Cardiac muscle cell (in vitro differentiated cells and primary cell): ENCODE measurements at places on chromosomes 1 and 21. TPM values are rescaled to one million over a fixed set of nuclear protein-coding genes. Genes with fewer than 3 reads are reported as not detected.

DNA sequence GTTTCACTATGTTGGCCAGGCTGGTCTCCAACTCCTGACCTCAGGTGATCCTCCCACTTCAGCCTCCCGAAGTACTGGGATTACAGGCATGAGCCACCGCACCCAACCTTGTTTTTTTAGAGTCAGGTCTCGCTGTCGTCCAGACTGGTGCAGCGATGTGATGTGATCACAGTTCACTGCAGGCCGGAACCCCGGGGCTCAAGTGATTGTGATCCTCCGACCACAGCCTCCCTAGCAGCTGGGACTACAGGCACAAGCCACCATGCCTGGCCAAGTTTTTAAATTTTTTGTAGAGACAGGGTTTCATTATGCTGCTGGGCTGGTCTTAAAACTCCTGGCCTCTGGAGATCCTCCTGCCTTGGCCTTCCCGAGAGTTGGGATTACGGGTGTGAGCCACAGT is 46.1 kb upstream of the LIN9 start:
- no peak for DNase-seq

DNA sequence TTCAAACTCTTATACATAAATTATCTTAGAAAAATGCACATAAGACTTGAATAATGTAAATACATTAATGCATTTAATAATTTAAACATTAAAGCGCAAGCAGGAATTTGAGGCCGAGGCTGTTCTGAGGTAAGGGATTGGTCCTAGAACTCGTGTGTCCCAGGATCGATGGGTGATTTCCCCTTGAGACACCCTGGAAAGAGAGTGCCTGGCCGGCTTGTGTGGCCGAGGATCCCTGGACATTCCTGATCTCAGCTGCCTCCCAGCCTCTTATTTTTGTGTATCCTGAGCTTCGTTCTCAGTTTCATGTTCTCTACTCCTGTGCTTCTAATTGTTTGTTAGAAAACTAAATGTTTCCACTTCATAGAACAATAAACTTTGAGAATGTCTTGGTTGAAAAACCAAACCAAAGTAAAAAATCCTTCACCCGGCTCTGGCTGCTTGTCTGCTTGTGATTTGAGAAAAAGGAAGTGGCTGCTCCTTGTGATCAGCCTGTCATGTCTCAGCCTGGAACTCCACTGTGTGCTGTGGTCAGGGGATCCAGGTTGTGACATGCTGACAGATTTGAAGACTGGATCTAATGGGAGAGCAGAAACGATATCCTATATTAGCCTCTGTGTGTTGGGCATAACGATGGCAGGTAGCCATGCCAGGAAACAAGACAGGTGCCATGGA is 40.7 kb downstream of the PEX14 start:
- DNase-seq, result no peak

GRCh38 chr1:225962440-225962975 is 21.5 kb upstream of the LEFTY2 start:
- DNase-seq, result peak; percentile 33

- DNase-seq, result no peak
Measured at GRCh38 chr1:235056937-235057336, 71.7 kb downstream of the TOMM20 start.

GRCh38 chr1:36351227-36351977 is 28.0 kb upstream of the EVA1B start:
- no peak for DNase-seq

DNA sequence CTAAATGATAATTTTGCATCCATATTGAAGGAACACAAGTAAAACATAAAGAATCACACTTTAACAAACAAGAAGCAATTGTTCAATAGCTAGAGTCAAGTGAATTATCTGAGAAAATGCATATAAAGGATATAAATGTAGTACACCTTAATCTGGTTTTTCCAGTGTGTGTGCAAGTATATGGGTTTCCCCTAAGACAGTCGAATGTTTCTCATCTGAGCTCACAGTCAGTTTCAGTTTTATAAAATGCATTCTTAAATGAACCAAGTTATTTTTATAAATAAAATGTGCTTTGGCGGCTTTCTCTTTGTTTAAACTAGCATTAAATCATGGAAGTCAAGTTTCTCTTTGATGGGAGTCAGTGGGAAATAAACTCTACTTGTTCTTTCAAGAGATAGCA is 125.9 kb downstream of the PTPRC start:
- DNase-seq, result no peak

DNA sequence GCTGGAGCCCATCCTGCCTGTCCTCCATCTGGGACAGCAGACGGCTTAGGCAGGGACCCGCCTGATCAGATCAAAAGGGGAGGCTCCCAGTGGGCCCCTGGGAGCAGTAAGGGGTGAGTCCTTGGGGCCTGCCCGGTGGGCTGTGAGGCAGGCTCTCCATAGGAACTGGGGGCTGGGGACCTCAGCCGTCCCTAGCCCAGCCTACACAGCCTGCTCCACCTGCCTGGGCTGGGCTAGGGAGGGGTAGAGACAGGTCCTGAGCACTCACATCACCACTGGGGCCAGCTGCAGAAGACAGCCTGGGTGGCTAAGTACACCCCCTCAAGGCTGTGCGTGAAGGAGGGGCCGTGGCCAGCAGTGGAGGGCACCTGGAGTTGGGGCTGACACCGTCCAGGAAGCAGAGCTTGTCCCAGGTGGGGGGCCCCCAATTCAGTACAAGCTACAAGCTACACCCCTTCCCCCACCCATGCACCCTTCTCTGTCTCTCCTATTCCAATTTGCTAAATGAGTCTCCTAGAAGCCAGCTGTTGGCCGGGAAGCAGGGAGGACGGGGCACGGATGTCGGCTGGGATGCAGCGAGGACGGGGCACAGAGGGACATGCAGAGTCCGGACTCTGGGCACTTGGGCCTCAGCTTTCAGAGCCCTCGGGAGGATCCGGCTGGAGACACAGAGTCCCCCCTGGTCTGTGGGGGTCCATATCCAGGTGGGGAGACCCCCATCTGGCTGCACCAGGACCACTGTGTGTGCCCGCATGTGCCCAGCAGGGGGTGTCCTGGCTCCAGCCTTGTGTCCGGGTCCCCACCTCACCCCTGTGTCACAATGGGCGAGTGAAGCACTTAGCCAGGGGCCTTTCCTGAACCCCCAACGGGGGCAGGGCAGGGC is 1.7 kb downstream of the ISG15 start:
- no peak for DNase-seq

- peak; percentile 33 for DNase-seq
Measured at GRCh38 chr1:60066001-60066400, 7.6 kb downstream of the C1orf87 start.

GRCh38 chr1:220330265-220330664 is 58.0 kb upstream of the RAB3GAP2 start:
- peak; percentile 64 for DNase-seq

CD34 gene
- 0.29 and 0.94 TPM in 2 replicates for polyA plus RNA-seq

INSRR gene
- 0.11 and 0.30 TPM in 2 replicates for polyA plus RNA-seq

ATP1A1 gene
- 665 and 1,094 TPM in 2 replicates for polyA plus RNA-seq
